ELR (cell line): ENCODE measurements at places on chromosomes 1 and 21.
A peak's percentile ranks its signal among the peaks of the same experiment; 100 is the strongest.

- no peak for DNase-seq
These were observed 22.9 kb downstream of the CD244 start for GRCh38 chr1:160839746-160840145.

- no peak for DNase-seq
These were observed 49.3 kb upstream of the ADGRL4 start for GRCh38 chr1:79055856-79056255.

DNA sequence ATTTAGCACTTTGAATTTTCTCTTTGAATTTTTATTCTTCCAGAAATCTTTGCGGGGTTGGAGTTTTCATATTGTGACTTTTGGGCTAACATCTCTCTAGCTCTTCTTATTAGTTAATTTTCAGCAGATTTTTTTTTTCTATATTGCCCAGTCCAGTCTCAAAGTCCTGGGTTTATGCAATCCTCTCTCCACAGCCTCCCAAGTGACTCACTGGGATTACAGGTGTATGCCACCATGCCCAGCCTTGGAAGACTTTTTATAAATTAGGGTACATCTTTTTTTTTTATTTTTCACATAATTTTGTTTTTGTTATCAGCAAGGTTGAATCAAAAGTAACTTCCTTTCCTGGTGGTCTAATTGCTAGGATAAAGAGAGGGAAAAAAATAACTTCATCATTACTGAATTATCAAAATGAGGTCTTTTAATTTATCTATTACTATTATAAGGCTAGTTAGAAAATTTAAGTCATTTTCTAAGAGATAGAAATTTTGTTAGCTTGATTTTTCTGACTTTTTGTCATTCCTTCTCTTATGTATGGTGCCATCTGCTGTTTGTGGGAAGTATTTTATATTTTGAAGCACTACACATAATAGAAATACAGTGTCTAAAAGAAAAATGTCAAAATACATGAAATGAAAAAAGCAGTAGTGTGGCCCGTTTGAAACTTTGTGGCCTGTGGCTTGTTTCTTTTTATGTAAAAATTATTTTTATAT, 273.4 kb upstream of the CACYBP start:
- peak; percentile 59 for DNase-seq

- peak; percentile 25 for DNase-seq
These were observed 797.3 kb downstream of the PLA2G4A start for GRCh38 chr1:187626056-187626455.

DNA sequence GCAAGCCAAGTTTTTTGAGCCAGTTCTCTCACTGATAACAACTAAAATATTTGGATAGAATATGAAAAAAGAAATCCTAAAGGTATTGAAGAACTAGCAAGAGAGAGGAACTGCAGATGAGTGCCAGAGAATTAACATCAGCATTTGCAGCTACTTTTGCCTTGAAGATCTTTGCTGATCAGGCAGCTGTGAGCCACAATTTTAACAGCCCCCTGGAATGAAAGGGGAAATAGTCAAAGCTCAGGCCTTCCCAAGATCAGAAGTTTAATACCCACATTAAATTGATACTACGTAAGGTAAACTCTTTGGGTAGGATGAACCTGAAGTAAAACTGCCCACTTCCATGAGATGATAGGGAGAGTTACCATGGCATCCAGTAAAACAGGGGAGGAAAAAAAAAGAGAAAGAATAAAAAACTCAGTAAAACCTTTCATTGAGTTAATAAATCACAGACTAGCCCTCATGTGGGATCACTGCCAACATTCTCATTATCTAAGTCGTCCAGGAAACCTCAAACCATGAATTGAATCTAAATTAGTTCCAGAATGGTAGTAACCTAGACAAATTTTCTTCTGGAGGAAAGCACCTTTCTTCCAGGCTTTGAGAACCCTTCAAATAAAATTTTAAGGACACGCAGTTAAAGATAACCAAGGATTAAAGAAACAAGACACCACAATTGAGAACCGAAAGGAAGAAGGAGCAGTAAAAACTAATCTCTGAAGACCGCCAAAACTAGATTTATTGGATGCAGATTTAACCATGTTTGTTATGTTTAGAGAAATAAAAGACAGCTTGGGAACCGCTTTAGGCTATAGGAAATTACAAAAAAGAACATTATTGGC, 28.3 kb downstream of the SCP2 start:
- DNase-seq = peak; percentile 69

DNA sequence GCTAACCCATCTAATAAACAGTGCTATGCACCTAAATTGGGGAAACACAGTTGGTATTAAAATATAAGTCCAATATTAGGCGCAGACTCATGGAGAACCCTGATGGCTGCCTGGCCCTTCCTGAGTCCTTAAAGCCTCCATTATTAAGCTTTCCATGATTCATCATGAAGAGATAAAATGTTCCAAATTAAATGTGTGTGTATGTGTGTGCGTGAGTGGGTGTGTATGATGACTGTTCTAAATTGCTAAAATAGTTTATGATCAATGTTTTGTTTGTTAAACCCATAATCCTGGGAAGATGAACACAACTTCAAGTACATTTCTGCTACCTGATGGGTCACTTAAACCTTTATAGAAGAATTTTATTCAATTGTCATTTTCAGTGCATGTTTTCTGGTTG, 6.3 kb upstream of the RBBP5 start:
- no peak for DNase-seq

DNA sequence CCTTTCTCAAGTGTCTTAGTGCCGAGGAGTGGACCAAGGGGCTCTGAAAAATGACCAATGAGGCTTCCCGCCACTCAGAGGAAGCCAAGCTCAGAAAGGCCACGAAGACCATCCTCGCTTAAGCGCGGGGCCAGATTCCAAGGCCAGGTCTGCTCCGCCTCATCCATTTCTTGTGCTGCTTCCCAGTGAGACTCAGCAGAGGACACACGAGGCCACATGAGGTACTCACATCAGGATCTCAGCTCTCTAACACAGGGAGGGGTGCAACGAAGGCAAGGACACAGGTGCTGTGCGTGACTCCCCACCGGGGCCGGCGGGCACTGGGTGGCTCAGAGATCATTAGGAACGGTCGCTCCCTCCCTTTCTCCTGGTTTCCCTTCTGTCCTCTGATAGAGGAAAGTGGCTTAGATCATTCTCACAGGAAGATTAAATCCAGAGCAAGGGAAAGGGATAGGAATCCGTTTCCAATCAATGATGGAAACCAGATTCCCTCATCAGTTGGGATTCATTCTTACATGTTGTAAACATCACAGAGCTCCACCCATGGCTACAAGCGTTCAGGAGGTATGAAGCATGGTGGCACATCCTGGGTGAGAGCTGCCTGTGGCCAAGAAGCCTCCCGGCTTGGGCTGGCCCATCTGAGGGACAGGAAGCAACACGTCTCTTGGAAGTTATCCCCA, 46.7 kb downstream of the CAPZB start:
- DNase-seq = no peak

DNA sequence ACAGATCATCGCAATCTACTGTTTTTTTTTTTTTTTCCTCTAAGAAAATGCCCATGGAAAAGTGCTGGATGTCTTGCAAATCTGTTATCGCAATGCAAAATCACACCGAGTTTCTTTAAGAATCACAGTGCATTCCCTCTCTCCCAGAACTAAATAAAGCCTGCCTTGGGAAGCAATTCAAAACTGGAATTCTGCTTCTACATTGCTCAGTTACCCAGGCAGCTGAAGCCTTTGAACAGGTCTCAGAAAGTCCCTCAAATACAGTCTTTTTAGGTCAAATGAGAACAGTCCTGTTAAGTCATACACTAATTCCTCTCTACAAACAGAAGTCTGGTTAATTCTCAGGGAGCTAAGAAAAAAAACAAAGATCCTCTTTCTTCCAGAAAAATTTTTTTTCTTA, 46.3 kb downstream of the SLC30A10 start:
- DNase-seq = no peak
